ENCODE measurements at places on chromosomes 7 and 10. TPM values are rescaled to one million over a fixed set of nuclear protein-coding genes. Genes with fewer than 3 reads are reported as not detected.

The KCNMA1 gene
- total RNA-seq = 0.16 TPM

GRCh38 chr10:128894641-128895040 is 572.4 kb upstream of the MGMT start:
- DNase-seq = no peak
- H3K4me3 ChIP-seq = no peak overlapping the region
- H3K4me1 ChIP-seq = no peaks in the 10 kb centered on the region
- no peaks in the 10 kb centered on the region for H3K27me3 ChIP-seq
- no peak overlapping the region for H3K27ac ChIP-seq
- no peaks in the 10 kb centered on the region for H3K36me3 ChIP-seq

The CHAT gene
- total RNA-seq = not detected

DNA sequence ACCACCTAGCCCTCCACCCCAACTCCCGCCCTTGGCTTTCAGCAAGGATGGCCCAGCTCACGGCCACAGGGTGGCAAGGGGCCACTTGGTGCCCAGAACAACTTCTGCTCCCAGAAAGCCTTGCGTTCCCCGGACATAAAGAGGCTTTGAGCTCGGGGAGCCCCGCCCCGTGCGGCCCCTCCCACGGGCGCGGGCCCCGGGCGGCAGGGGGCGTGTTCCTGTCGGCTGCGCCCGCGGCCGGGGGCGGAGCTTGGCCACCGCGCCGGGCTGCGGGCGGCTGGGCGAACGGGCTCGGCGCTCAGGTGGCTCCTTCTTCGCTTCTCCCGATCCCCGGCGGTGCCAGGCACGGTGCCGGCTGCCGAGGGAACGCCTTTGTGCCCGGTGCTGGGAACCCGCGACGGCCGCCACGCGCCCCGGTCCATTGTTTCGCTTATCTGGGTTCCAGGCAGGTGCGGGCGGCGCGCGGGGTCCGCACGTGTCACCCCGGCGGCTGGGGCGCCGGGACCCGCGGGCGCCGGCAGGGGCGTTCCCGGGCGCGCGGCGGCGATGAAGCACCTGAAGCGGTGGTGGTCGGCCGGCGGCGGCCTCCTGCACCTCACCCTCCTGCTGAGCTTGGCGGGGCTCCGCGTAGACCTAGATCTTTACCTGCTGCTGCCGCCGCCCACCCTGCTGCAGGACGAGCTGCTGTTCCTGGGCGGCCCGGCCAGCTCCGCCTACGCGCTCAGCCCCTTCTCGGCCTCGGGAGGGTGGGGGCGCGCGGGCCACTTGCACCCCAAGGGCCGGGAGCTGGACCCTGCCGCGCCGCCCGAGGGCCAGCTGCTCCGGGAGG is at the start of gene NFE2L3:
NFE2L3 (plus strand) TSS at position 246 of the 829 bp plus-strand sequence; CDS start at position 547, 301 bp downstream.
- peak within 1 kb of the TSS; percentile 92 for H3K4me3 ChIP-seq
- peak within 1 kb of the TSS; percentile 98 for H3K27ac ChIP-seq
- no peaks in the 10 kb centered on the region for H3K27me3 ChIP-seq
- peak; percentile 87 for DNase-seq

GRCh38 chr7:100509231-100509630 is 25.5 kb downstream of the NYAP1 start:
- peaks cover 13% of the 10 kb centered on the region for H3K27me3 ChIP-seq
- H3K36me3 ChIP-seq = no peaks in the 10 kb centered on the region
- no peak for DNase-seq
- H3K4me1 ChIP-seq = no peaks in the 10 kb centered on the region
- peak overlapping the region; percentile 20 for H3K27ac ChIP-seq

The ADAM12 gene
- 1.6 TPM for total RNA-seq

GRCh38 chr10:30737931-30738391 is 108.4 kb upstream of the LYZL2 start:
- H3K27me3 ChIP-seq = no peaks in the 10 kb centered on the region
- no peak overlapping the region for H3K27ac ChIP-seq
- peaks cover 1% of the 10 kb centered on the region for H3K36me3 ChIP-seq
- DNase-seq = no peak

The CLIP2 gene
- 1.7 TPM for total RNA-seq

GRCh38 chr10:86086418-86086817 is 280.2 kb downstream of the GRID1 start:
- no peak for DNase-seq
- no peaks in the 10 kb centered on the region for H3K36me3 ChIP-seq
- no peak overlapping the region for H3K4me3 ChIP-seq
- H3K27me3 ChIP-seq = peaks cover 3% of the 10 kb centered on the region
- H3K27ac ChIP-seq = no peak overlapping the region

DNA sequence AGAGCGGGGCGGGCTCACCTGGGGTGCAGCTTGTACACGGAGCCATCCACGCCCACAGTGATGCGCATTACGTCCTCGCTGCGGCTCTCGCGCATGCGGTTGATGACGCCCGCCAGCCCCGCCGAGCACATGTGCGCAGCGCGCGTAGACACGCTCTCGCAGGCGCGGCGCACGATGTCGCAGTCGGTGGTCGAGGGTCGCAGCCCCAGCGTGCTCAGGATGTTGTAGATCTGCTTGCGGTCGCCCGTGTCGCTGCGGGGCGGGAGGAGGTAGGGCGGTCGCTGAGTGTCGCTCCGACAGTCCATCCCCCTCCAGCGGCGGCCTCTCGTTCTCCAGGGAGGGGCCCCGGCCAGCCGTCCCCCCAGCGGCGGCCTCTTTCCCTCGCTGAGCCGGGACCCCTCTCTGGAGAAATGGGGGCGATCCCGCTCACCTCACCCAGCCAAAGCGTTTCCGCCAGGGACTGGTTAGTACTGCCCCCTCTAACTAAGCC is 4.4 kb upstream of the MYL7 start:
- H3K27ac ChIP-seq = no peak overlapping the region
- peak overlapping the region; percentile 45 for H3K4me3 ChIP-seq
- peaks cover 21% of the 10 kb centered on the region for H3K27me3 ChIP-seq
- DNase-seq = peak; percentile 52
- H3K36me3 ChIP-seq = no peaks in the 10 kb centered on the region

DNA sequence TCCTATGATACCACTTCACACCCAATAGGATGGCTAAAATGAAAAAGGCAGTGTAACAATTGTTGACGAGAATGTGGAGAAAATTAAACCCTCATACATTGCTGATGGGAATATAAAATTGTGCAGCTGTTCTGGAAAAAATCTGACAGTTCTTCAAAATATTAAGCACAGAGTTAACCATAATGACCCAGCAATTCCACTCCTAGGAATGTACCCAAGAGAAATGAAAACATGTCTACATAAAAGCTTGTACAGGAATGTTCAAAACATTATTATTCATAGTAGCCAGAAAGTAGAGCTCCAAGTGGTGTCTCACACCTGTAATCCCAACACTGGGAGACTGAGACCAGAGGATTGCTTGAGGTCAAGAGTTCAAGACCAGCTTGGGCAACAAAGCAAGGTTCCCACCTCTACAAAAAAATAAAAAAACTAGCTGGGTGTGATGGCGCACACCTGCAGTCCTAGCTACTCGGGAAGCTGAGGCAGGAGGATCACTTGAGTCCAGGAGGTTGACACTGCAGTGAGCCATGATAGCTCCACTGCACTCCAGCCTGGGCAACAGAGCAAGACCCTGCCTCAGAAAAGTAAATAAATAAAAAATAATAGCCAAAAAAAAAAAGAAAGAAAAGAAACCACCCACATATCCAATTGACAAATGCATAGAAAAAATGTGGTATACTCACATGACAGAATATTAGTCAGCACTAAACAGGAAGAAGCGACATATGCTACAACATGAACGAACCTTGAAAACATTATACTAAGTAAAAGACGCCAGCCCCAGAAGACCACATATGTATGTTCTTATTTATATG is 5.0 kb downstream of the RHEB start:
- H3K27ac ChIP-seq = no peak overlapping the region
- H3K36me3 ChIP-seq = peaks cover 55% of the 10 kb centered on the region
- H3K27me3 ChIP-seq = no peaks in the 10 kb centered on the region
- no peak overlapping the region for H3K4me3 ChIP-seq
- H3K4me1 ChIP-seq = peaks cover 73% of the 10 kb centered on the region

All from activated CD8-positive, alpha-beta T cell treated with anti-CD3 and anti-CD28 coated beads, Interleukin-2, amount 10 ng/mL, durations not matched to agents 7 days and 5 days (primary cell).